ENCODE measurements at places on chromosomes 3 and 15.

- H3K27me3 ChIP-seq, result peaks cover 5% of the 10 kb centered on the region
- no peak for DNase-seq
- peak overlapping the region; percentile 39 for H3K4me3 ChIP-seq
- H3K36me3 ChIP-seq, result peaks cover 3% of the 10 kb centered on the region
Observed at GRCh38 chr3:126582311-126582710, 23.6 kb upstream of the C3orf22 start.

DNA sequence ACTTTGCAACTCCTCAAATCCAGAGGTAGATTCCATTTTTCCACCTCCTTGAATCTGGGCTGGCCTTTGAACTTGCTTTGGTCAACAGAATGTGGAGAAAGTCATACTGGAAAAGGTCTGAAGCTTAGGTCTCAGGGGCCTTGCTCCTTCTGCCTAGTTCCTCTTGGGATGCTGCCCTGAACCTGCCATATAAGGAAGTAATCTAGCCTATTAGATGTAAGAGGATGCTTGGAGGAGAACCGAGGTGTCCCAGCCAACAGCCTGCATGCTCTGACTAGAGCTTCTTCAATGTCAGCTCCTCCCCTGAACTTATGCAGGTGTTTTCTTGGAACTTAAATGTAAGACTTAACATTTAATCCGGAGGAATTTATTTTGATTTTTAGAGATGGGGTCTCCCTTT is 2.0 kb upstream of the TMED3 start:
- no peak overlapping the region for H3K27ac ChIP-seq
- no peak overlapping the region for H3K4me3 ChIP-seq
- peaks cover 4% of the 10 kb centered on the region for H3K4me1 ChIP-seq
- no peak for DNase-seq

DNA sequence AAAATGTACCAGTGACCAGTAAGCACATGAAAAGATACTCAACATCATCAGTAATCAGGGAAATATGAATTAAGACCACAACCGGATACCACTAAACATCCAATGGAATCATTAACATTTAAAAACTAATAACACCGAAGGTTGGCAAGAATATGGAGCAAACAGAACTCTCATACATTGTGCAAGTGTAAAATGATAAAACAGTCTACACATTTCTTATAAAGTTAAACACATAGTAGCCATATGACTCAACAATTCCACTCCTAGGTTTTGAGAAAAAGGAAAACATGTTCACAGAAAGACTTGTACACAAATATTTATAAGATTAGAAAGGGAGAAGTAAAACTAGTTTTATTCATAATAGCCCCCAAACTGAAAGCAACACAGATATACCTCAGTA is 60.3 kb upstream of the SLCO2A1 start:
- H3K4me3 ChIP-seq, result no peak overlapping the region
- no peak overlapping the region for H3K27ac ChIP-seq
- H3K27me3 ChIP-seq, result no peaks in the 10 kb centered on the region
- H3K4me1 ChIP-seq, result no peaks in the 10 kb centered on the region

- H3K27ac ChIP-seq, result no peak overlapping the region
- no peak for DNase-seq
- H3K4me3 ChIP-seq, result no peak overlapping the region
- no peaks in the 10 kb centered on the region for H3K27me3 ChIP-seq
- no peaks in the 10 kb centered on the region for H3K36me3 ChIP-seq
Observed at GRCh38 chr3:135023996-135024658, 229.1 kb downstream of the EPHB1 start.

- no peaks in the 10 kb centered on the region for H3K36me3 ChIP-seq
- peaks cover 10% of the 10 kb centered on the region for H3K27me3 ChIP-seq
- peaks cover 22% of the 10 kb centered on the region for H3K4me1 ChIP-seq
- peak within 1 kb of the TSS; percentile 80 for H3K27ac ChIP-seq
- H3K4me3 ChIP-seq, result peak within 1 kb of the TSS; percentile 96
Observed at GRCh38 chr3:45688882-45689786, at the start of gene SACM1L. Gene SACM1L, plus strand, starts transcription at chr3:45689396. Its CDS starts 70 bp downstream, at chr3:45689466.

GRCh38 chr3:39275052-39275451 is 4.8 kb downstream of the CX3CR1 start:
- H3K27ac ChIP-seq, result no peak overlapping the region
- peaks cover 2% of the 10 kb centered on the region for H3K27me3 ChIP-seq
- DNase-seq, result no peak
- no peaks in the 10 kb centered on the region for H3K36me3 ChIP-seq
- no peaks in the 10 kb centered on the region for H3K4me1 ChIP-seq
- H3K4me3 ChIP-seq, result no peak overlapping the region

DNA sequence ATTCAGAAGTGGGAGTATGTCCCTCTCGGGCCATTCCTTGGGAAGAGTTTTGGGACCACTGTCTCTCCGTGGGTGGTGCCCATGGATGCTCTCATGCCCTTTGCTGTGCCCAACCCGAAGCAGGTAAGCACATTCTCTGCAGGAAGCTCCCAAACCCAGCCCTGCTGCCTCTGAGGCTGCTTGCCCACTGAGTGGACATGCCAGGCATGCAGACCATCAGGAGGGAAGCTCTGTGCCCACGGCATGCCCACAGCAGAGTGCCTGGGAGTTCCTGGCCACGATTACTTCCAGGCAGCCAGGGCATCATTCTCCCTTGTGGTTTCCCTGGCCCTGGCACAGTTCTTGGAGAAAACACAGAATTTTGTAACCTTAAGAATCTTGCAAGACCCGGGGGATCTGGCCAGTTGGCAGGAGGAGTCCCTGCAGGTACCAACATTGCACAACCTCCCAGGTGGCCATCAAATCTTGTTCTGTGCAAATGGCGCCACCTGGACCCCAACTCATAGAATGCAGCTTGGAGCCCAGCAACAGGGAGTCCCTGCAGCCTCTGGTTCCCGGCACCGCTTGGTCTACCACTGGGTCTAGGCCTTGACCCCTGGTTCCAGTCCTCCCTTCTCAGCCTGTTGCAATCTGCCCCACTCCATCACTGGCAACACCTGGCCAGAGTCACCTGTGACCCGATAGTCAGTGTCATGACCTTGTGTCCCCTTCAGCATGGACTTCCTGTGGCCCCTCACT is 20.4 kb downstream of the FAH start:
- peaks cover 9% of the 10 kb centered on the region for H3K4me1 ChIP-seq
- H3K36me3 ChIP-seq, result no peaks in the 10 kb centered on the region
- H3K27me3 ChIP-seq, result peaks cover 2% of the 10 kb centered on the region
- no peak overlapping the region for H3K4me3 ChIP-seq
- DNase-seq, result peak; percentile 80

GRCh38 chr3:59876533-59877062 is 826.8 kb upstream of the CFAP20DC start:
- H3K4me1 ChIP-seq, result peaks cover 24% of the 10 kb centered on the region
- H3K36me3 ChIP-seq, result no peaks in the 10 kb centered on the region
- H3K27me3 ChIP-seq, result peaks cover 2% of the 10 kb centered on the region
- H3K27ac ChIP-seq, result no peak overlapping the region
- H3K4me3 ChIP-seq, result no peak overlapping the region
